ENCODE measurements at places on chromosomes 6 and 20.

GRCh38 chr6:103367212-103367611, 1492.5 kb downstream of the HACE1 start:
- no peak for DNase-seq

DNA sequence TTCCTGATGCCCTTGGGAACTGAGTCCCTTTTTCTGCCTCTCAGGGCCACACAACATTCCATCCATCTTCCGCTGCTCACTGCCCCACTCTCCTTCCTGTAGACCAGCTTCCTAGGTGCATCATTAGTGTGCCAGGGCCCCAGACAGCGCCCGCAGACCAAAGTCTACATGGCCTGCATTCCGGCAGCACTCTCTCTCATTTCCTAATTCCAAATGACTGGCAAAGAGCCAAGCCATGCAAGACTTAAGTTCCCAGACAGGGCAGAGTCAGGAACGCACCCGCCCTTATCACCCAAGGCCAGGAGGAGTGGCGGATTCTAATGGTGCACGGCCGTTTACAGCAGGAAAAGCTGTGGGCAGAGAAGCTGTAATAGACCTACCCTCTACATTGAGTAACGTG, 159.8 kb upstream of the ARID1B start:
- peak; percentile 93 for DNase-seq

GRCh38 chr6:108778421-108779186, 69.6 kb upstream of the ARMC2 start:
- DNase-seq, result no peak

DNA sequence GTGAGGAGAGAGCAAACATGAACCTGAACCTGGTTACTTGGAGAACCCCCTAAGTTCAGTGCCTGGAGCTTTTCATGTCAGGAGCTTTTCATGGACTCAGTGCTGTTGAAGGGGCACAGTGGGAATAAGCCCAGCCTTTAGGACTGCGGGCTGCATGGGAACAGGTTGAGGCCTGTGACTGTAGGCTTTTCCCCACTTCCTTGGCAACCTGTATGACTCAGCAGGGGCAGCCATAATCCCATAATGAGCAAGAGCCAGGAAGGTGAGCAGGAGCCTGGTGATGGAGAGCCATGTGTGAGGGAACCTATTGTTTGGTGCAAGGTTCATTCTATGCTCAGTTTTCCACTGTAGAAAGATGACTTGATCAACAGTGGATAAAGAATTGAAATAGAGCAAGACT, 23.4 kb downstream of the MEP1A start:
- DNase-seq, result no peak

DNA sequence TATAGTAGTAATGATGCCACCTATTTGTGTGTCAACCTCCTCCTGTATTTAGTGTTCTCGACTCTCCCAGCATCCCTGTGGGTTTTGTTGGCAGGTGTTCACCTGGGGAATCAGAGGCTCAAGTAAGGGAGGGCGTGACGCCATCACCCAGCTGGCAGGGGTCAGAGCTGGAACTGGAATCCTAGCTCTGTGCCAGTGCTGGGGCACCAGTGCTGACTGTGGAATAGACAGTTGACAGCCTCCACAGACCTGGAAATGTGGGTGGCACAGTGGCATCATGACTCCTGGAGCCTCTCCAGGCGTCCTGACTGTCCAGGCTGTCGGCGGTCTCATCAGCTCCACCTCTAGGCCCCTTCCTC, 102.8 kb downstream of the SYCP2 start:
- DNase-seq, result no peak

GRCh38 chr6:11918739-11919605, 93.1 kb upstream of the HIVEP1 start:
- DNase-seq, result no peak

- DNase-seq, result no peak
Observed at GRCh38 chr6:44315516-44315915, 2.4 kb upstream of the AARS2 start.

DNA sequence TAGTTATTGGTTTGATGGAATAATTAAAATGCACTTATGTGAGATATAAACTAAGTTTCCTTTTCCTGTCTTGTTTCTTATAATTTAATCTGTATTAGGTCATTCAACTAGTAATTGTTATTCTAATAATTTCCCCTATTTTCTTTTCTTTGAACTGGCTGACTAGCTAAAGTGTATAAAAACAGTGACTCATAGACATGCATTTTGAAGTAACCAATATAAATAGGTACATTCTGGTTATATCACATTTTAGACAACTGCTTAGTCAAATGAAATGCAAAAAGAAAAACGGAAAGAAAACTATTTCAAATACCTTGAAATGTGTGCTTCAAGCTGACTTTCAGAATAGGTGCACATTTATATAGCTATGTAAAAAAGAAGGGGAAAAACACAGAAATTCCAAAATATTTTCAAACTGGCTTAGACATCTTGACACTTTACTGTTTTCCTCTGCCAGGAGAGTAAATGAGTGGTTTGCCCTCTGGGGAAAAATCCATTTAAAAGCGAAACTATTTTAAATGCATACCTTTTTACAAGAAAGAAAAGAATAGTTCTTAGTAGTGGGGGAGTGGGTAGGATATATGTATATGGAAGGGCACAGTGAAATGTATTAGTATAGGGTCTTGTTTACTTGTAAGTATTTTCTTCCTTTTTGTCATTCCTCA, 28.3 kb downstream of the KCNQ5 start:
- no peak for DNase-seq

DNA sequence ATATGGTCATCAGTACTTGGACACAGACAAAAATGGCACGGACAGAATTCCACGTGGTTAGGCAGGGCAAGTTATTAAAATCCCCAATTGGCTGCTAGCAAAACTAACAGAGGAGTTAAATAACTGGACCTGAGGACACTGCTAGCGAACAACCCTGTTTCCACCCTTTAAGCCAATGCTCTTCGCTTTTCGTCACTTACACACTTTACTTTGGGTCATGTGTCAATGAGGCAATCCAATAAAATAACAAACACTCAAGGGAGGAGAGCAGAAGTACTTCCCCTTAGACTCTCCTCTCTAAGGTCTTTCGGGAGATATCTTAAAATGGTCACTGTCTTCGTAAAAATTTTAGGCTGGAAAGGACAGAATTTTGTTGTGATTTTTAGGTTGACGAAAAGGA, 68.6 kb downstream of the LCA5 start:
- no peak for DNase-seq

GRCh38 chr6:145367149-145367548, 368.2 kb downstream of the EPM2A start:
- no peak for DNase-seq

DNA sequence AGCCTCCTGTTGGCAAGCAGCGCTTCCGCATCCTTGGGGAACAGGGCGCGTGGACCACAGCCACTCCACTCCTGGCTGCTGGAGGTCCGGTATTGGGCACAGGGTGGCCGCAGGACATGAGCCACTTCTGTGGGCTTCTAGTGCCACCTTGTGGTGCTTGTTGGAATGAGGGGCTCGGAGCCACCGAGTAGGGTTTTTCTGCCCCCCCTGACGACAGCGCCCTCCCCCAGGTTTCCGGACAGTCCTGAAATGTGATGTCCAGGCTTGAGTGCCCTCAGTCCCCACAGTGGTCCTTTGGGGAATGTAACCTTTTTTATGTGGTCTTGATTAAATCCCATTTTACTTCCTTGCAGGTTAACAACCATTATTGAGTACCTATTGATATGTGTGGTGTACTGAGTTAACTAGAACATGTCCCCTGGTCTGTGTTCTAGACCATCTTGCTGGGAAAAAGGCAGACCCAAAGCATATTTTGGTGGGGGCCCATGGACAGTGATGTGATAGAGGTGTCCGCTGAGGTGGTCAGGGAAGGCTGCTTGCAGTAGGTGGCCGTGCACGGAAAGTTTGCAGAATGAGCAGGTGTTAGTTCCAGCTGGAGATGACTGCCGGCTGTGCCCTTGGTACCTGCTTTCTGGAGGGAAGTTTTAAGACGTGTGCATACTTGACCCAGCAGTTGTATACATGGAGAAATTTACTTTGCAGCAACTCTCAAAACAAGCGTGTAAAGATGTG, 70.0 kb downstream of the PTPN1 start:
- peak; percentile 72 for DNase-seq

- peak; percentile 90 for DNase-seq
Observed at GRCh38 chr6:26327450-26328264, 37.3 kb upstream of the BTN3A2 start.

DNA sequence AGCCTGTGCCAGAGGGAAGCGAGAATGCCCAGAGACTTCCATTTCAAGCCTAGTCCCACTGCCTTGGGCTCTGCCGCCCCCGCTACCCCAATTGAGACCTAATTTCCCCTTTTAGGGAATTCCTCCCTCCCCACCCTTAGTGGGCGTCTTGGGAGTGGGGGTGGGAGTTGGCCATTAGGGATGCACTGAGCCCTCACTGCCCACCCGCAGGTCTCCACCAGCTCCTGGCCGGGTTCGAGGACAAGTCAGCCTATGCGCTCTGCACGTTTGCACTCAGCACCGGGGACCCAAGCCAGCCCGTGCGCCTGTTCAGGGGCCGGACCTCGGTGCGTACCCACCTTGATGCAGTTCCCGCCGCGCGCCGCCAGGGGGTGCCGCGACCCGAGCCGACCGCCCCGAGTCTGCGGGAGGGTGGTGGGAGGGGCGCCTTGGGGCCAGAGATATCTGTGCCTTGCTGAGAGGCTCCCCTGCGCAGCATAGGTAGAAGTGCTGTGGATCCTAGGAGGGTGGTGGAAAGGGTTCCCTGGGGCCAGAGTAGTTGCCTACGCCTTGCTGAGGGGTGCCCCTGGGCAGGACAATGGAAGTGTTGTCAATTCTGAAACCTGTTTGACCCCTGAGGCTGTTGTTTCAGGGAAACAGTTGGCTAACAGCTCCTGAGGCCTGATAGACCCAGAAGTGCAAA, 9.2 kb downstream of the ITPA start:
- peak; percentile 84 for DNase-seq
